ENCODE measurements at places on chromosomes 1 and 21.

DNA sequence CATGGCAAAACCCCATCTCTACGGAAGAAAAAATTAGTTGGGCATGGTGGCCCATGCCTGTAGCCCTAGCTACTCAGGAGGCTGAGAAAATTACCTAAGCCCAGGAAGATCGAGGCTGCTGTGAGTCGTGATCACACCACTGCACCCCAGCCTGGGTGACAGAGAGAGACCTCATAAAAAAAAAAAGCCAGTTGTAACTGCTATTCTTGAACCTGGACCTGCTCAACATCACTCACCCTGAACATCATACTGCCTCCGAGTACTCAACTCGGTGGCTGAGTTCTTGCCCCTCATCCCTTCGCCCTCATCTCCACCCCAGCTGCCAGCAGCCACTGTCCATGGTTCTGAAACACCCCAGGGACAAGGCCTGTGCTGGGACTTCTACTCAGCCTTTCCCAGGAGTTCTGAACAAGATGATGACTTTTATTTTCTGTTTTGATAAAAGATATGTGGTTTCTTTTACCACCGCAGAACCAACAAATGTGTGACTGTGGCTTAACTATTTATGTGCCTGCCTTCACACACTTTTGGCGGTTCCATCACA is 5.4 kb upstream of the DISP3 start:
- 0 out of 2 replicates have a peak, but pooled peaks cover 5% of the 10 kb centered on the region for H3K27me3 ChIP-seq
- no peak overlapping the region for H3K27ac ChIP-seq
- peak; percentile 39 for DNase-seq
- no peak overlapping the region for H3K4me3 ChIP-seq
- no peaks in the 10 kb centered on the region for H3K36me3 ChIP-seq
- H3K4me1 ChIP-seq: no peaks in the 10 kb centered on the region

- H3K27ac ChIP-seq: peak overlapping the region; percentile 41
- no peaks in the 10 kb centered on the region for H3K36me3 ChIP-seq
- H3K4me1 ChIP-seq: peaks cover 13% of the 10 kb centered on the region
- DNase-seq: peak; percentile 31
- H3K27me3 ChIP-seq: no peaks in the 10 kb centered on the region
These were observed 1.1 kb downstream of the TOR3A start for GRCh38 chr1:179082999-179083335.

DNA sequence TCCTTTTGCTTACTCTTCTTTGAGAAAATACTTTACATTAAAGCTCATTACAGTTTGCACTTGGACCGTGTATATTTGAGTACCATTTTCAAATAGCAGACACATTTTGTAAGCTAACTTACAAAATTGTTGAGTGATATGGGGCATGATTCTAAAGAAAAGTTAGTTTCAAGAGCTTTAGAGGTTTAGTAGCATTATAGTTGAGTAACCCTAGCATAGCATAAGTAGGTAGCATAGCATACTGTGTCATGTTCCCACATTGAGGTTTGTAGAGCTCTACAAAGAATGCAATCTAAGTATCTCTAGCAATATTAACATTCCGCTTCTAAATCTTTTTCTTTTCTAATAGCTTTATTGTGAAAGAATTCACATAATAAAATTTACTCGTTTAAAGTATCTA is 92.0 kb downstream of the ITSN1 start:
- DNase-seq: no peak
- no peak overlapping the region for H3K27ac ChIP-seq
- no peaks in the 10 kb centered on the region for H3K27me3 ChIP-seq
- H3K4me3 ChIP-seq: no peak overlapping the region
- H3K36me3 ChIP-seq: no peaks in the 10 kb centered on the region
- H3K4me1 ChIP-seq: no peaks in the 10 kb centered on the region

DNA sequence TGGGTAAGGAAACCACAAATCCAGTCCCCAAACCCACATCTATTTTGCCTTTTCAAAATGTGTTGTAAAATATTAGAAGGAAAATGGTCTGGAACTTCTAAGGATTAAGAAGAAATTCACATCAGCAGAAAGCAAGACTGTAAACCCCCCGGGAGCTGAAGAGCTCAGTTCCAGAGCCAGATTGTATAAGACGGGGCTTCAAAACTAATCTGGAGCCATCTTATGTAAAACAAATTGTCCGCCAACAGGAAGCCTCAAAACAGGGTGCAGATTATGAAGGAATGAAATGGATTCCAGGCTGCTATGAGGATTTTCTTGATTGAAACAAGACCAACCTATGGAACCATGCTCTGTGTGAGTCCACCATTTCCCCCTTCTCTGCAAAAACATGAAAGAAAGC is 25.1 kb upstream of the HUNK start:
- DNase-seq: no peak
- H3K4me3 ChIP-seq: no peak overlapping the region
- no peak overlapping the region for H3K27ac ChIP-seq
- no peaks in the 10 kb centered on the region for H3K36me3 ChIP-seq
- no peaks in the 10 kb centered on the region for H3K4me1 ChIP-seq

- H3K4me1 ChIP-seq: no peaks in the 10 kb centered on the region
- no peak overlapping the region for H3K27ac ChIP-seq
- H3K27me3 ChIP-seq: peaks cover 49% of the 10 kb centered on the region
- no peaks in the 10 kb centered on the region for H3K36me3 ChIP-seq
These were observed 111.0 kb downstream of the PGBD5 start for GRCh38 chr1:230315099-230315498.

DNA sequence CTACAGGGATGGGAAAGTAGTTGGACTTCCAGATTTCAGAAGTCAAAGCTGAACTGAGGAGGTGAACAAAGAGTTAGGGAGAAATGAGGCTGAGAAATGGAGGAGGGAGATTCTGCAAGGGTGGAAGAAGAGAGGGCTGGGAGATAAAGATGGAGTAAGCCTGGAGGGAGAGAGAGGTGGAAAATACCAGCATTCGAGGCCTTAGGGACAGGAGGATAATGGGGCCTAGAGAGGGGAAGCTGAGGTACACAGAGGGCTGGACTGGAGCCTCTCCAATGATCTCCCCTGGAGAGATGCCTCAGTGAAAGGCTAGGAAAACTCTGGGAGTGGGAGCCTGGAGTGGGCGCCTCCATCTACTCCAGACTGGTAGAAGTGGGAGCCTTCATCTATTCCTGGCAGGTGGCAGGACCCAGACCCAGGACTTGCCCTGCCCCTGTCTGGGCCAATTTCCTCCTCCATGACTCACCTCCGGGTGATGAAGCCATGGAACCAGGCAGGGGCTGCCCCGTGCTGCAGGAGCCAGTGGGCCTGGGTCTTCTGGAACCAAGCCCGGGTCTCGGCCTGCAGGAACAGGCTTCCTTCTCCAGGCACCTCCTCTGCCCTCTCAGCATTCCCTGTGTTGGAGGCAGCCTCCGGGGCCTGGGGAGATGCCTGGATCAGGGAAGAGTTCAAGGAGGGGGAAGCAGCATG is 1.9 kb downstream of the SH2D2A start:
- H3K4me3 ChIP-seq: no peak overlapping the region
- H3K4me1 ChIP-seq: peaks cover 45% of the 10 kb centered on the region
- peak; percentile 57 for DNase-seq

DNA sequence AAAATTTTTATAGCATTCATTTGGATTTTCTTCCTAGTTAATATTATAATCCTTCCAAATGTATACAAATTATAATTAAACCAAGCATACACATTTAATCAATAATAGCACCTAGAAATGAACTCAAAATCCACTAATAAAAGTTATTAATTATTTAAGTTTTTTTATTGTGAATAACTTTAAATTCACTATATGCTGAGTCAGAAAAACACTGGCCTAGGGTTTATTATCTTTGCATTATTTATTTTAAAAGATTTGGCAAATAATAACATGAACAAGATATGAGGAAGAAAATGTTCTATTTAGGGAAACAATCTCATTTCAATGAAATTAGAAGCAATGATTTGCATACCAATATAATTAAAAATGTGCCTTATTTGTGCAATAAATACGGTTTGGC is 951.5 kb downstream of the KCNT2 start:
- H3K4me3 ChIP-seq: no peak overlapping the region
- H3K27ac ChIP-seq: no peak overlapping the region
- no peaks in the 10 kb centered on the region for H3K27me3 ChIP-seq

GRCh38 chr1:171911506-171911905 is 70.2 kb downstream of the DNM3 start:
- no peak overlapping the region for H3K4me3 ChIP-seq
- peak; percentile 47 for DNase-seq
- H3K27me3 ChIP-seq: peaks cover 46% of the 10 kb centered on the region
- no peak overlapping the region for H3K27ac ChIP-seq

GRCh38 chr1:30129001-30129408 is 594.4 kb downstream of the MATN1 start:
- H3K27ac ChIP-seq: no peak overlapping the region
- H3K4me1 ChIP-seq: no peaks in the 10 kb centered on the region
- H3K36me3 ChIP-seq: no peaks in the 10 kb centered on the region
- peaks cover 12% of the 10 kb centered on the region for H3K27me3 ChIP-seq
- H3K4me3 ChIP-seq: no peak overlapping the region
- DNase-seq: no peak

DNA sequence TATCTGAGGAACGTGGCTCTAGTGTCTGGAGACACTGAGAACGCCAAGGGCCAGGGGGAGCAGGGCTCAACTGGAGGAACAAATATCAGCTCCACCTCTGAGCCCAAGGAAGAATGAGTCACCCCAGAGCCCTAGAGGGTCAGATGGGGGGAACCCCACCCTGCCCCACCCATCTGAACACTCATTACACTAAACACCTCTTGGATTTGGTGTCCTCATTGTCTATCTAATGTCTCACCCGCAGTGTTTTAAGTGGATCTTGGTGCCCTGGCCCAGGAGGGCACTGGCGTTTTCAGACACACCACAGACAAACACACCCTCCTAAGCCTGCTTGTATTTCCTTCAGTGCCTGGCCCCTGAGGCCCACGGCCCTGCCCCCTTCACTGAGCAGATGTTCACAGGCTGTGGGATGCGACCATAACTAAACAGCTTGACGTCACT is 2.2 kb upstream of the FALEC start:
- H3K4me3 ChIP-seq: no peak overlapping the region
- no peak for DNase-seq
- H3K27me3 ChIP-seq: no peaks in the 10 kb centered on the region

- H3K27me3 ChIP-seq: no peaks in the 10 kb centered on the region
- no peaks in the 10 kb centered on the region for H3K36me3 ChIP-seq
- DNase-seq: no peak
- no peak overlapping the region for H3K4me3 ChIP-seq
These were observed 22.0 kb upstream of the FAM131C start for GRCh38 chr1:16095447-16095846.

GRCh38 chr1:231818337-231818736 is 191.7 kb downstream of the DISC1 start:
- H3K36me3 ChIP-seq: no peaks in the 10 kb centered on the region
- H3K27ac ChIP-seq: no peak overlapping the region
- peaks cover 6% of the 10 kb centered on the region for H3K4me1 ChIP-seq
- H3K27me3 ChIP-seq: no peaks in the 10 kb centered on the region
- no peak for DNase-seq

- H3K36me3 ChIP-seq: no peaks in the 10 kb centered on the region
- H3K4me3 ChIP-seq: no peak overlapping the region
- peak; percentile 8 for DNase-seq
- no peaks in the 10 kb centered on the region for H3K4me1 ChIP-seq
These were observed 108.9 kb upstream of the GJB5 start for GRCh38 chr1:34645919-34646318.

DNA sequence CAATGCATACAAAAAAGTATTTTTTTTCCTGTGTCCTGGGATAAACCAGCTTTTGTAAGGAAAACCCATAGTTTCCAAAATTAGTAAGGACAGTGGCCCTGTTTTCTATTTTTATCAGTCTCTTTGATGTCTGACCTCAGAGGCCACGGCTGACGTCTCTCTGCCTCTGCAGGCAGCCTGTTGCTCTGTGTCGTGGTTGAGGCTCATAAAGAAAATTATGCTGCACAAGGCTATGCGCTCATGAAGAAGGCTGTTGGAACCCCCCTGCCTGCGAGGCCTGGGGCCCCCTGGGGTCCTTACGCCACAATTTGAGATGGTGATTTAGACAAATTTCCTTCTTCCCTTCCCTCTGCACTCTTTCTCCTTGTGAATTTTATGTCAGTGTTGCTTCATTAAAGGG is 48.9 kb downstream of the AGPAT3 start:
- no peaks in the 10 kb centered on the region for H3K27me3 ChIP-seq
- peaks cover 15% of the 10 kb centered on the region for H3K36me3 ChIP-seq
- H3K27ac ChIP-seq: no peak overlapping the region
- H3K4me1 ChIP-seq: no peaks in the 10 kb centered on the region

DNA sequence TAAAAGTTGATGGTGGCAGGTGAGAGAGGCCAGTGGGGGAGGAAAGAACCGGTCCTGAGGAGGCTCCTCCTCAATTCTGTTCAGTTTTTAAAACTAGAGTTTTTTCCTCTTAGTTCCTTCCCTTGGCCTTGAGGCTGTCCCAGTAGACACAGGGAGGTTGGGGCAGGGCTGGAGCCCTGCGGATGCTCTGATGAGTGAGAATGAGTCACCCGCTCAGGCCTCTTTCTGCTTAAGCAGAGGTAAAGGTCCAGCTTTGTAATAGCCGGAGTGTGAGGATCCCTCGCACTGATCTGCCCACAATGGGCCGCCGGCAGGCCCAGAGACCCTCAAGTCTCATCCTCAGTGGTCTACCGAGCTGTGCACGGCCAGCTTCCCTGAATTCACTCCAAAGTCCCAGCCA is 49.6 kb upstream of the IRF2BP2 start:
- H3K4me3 ChIP-seq: no peak overlapping the region
- DNase-seq: peak; percentile 89
- peaks cover 54% of the 10 kb centered on the region for H3K4me1 ChIP-seq
- H3K27ac ChIP-seq: peak overlapping the region; percentile 95
- H3K27me3 ChIP-seq: no peaks in the 10 kb centered on the region

- H3K27ac ChIP-seq: no peak overlapping the region
- no peak for DNase-seq
- H3K4me1 ChIP-seq: no peaks in the 10 kb centered on the region
- H3K27me3 ChIP-seq: no peaks in the 10 kb centered on the region
- no peaks in the 10 kb centered on the region for H3K36me3 ChIP-seq
- no peak overlapping the region for H3K4me3 ChIP-seq
These were observed 27.7 kb upstream of the SDE2 start for GRCh38 chr1:226026833-226027232.

GRCh38 chr1:198253668-198254067 is 96.9 kb downstream of the NEK7 start:
- DNase-seq: peak; percentile 52
- H3K4me3 ChIP-seq: no peak overlapping the region
- H3K27me3 ChIP-seq: no peaks in the 10 kb centered on the region
- H3K36me3 ChIP-seq: no peaks in the 10 kb centered on the region

DNA sequence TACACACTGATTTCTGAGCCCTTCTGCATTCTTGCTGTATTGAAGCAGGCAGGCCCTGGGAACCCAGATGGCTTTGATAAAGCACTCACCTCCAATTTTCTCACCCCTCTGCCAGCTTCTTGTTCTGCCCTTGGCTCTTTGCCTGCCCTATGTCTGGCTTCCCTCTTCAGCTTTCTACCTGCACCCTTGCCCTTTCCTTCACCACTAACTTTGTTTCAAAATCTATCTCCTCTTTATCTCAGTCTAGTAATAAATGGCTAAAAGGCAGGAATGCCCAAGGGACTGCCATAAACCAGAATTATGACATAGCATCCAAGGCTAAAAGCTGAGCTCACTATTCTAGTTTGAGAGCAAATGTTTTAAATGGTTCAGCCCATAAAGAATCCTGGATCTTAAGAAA is 178.7 kb downstream of the TNR start:
- no peak overlapping the region for H3K27ac ChIP-seq
- no peak for DNase-seq
- no peaks in the 10 kb centered on the region for H3K4me1 ChIP-seq
- no peak overlapping the region for H3K4me3 ChIP-seq
- H3K36me3 ChIP-seq: no peaks in the 10 kb centered on the region

GRCh38 chr1:182146286-182146685 is 84.8 kb upstream of the ZNF648 start:
- H3K4me3 ChIP-seq: no peak overlapping the region
- no peak overlapping the region for H3K27ac ChIP-seq
- H3K36me3 ChIP-seq: no peaks in the 10 kb centered on the region

- peak overlapping the region; percentile 85 for H3K4me3 ChIP-seq
- DNase-seq: peak; percentile 32
- H3K4me1 ChIP-seq: peaks cover 40% of the 10 kb centered on the region
- no peaks in the 10 kb centered on the region for H3K36me3 ChIP-seq
- H3K27me3 ChIP-seq: no peaks in the 10 kb centered on the region
These were observed 5.4 kb downstream of the CDKN2C start for GRCh38 chr1:50975436-50975835.
